ENCODE measurements at places on chromosomes 4 and X.

DNA sequence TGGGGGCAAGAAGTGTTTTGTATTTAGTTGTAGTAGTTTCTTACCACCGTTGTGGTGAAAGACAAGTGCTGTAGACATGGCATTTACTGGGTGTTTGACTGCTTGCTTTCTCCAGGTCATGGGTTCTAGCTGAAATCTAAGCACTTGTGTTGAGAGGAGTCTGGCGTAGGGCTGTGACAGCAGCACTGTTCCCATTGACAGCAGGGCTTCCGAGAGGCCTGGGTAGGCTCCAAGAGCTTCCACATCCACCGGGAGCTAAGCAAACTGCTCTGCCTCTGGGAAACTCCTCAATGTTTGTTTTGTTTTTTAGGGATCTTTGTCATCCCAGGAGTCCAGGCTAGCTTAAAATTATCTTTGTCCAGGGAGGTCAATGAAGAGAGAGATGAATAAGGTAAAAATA is 44.3 kb downstream of the BMPR1B start:
- DNase-seq, result no peak

GRCh38 chr4:188190461-188190860 is 51.2 kb downstream of the TRIML1 start:
- DNase-seq, result peak; percentile 3

- DNase-seq, result peak; percentile 25
Observed at GRCh38 chr4:20017070-20017776, 234.5 kb upstream of the SLIT2 start.

- no peak for DNase-seq
Observed at GRCh38 chrX:38717871-38718270, 83.4 kb upstream of the MID1IP1 start.

GRCh38 chr4:98890702-98891455 is 38.1 kb downstream of the EIF4E start:
- DNase-seq, result no peak

- no peak for DNase-seq
Observed at GRCh38 chr4:36312511-36312910, 31.1 kb downstream of the DTHD1 start.

DNA sequence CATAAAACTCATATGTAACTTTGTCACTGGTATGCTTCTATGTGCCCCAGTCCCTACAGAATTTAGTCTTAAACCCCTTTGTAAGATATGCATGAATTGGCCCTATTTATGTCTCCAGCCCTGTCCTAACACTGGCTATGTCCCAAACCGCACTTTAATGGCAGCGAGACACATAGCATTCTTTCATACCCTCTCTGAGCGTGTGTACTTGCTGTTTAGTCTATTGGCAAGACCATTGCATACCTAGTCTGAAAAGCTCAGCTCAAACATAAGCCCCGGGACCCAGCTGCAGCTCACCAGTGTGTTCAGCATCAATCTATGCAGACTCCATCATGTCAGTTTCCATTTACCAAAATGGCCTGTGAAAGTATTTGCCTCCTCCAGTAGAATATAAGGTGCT is 1018.4 kb upstream of the TENM3 start:
- no peak for DNase-seq

Measured in AG09319 (cell line).